Stimulated activated naive CD4-positive, alpha-beta T cell treated with Interleukin-2 at 50 U/mL for 16 hours (primary cell): ENCODE measurements at places on chromosomes 2 and 18.
A peak's percentile ranks its signal among the peaks of the same experiment; 100 is the strongest.

DNA sequence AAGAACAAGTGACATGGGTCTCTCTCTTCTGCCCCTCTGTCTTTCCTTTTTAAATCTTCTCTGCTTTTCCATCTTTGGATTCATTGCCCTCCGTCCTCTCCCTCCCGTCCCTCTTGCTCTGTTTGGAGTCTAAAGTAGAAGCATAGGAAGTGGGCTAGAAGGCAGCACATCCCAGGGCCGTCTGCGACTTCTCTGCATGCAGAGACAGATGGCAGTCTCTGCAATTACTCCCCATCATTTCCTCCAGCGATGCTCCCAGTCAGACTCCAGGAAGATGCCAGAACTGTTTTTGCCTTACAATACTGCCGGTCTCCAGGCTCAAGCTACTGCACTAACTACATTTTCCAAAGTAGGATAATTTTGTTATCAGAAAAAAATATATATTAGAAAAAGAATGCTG is 35.2 kb upstream of the LPIN2 start:
- no peak for DNase-seq

- no peak for DNase-seq
These were observed 921 bp downstream of the RPE start for GRCh38 chr2:210003359-210003758.

- no peak for DNase-seq
These were observed 31.0 kb downstream of the TANC1 start for GRCh38 chr2:158999458-158999857.

- DNase-seq: no peak
These were observed 804.7 kb upstream of the PIK3C3 start for GRCh38 chr18:41150316-41150715.

- no peak for DNase-seq
These were observed 14.8 kb upstream of the TRAPPC8 start for GRCh38 chr18:31957728-31958127.

DNA sequence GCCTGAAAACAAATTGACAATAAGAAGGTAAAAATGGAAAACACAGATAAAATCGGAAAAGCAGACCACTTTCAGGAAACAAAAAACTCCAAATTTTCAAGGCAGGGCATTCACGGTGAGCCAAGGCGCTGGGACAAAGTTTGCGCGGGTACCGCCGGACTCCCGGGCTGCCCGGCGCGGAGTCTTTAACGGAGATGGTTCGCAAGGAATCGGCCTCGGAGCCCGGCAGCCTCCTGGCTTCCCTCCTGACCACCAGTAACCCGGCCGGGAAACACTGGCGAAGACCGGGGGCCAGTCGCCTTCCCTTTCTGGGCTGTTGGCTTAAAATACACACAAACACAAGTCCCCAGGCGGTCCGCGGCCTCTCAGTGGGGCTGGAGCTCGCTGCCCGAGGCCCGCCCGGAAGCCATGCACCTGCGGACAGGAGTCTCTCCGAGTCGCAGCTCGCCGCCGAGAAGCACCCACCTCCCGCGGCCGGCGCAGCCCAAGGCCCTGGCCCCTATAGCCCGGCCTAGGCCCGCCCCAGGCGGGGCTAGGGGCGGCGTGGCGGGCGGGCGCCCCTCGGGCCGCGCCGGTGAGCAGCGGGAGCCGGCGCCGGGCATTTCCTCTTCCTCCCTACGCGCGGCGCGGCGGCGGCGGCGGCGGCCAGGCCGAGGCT is 622 bp upstream of the KCMF1 start:
- peak; percentile 58 for DNase-seq
